NCI-H1417 (cell line): ENCODE measurements at places on chromosomes 3 and 15.

GRCh38 chr15:99729327-99729726 lies 3.9 kb downstream of the LYSMD4 start:
- DNase-seq = no peak

GRCh38 chr3:58994746-58995330 lies 55.0 kb downstream of the CFAP20DC start:
- DNase-seq = peak; percentile 33

DNA sequence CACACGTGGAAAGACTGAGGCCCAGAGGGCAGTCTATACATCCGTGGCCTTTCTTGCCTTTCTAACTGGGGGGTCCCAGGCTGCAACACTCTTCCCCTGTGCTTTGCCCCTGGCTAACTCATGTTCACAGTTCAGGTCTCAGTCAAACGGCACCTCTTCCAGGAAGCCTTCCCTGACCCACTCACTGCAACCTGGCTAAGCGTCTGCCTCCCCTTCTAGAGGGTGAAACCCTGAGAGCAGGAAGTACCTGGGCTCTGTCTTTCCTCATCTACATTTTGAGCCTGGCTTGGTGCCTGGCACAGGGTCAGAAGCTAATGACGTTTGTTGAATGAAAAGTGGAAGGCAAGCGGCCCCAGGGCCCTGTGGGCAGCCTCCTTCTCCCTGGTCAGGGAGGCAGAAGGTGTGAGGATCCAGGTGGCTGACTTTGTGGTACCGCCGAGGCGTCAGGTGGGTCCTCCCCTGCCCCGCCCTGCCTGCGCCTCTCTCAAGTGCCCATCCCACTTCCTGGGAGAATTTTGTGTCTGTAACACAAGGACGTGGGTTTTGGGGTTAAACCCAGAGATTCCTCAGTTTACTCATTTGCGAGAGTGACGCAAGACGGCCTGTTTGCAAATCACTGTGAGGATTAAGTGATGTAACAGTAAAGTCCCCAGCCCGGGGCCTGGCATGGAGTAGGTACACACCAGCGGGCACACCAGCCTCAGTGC lies 32.1 kb downstream of the DNASE1L3 start:
- DNase-seq = no peak

- DNase-seq = peak; percentile 43
These were observed 318.4 kb upstream of the TRIM42 start for GRCh38 chr3:140359233-140359995.

DNA sequence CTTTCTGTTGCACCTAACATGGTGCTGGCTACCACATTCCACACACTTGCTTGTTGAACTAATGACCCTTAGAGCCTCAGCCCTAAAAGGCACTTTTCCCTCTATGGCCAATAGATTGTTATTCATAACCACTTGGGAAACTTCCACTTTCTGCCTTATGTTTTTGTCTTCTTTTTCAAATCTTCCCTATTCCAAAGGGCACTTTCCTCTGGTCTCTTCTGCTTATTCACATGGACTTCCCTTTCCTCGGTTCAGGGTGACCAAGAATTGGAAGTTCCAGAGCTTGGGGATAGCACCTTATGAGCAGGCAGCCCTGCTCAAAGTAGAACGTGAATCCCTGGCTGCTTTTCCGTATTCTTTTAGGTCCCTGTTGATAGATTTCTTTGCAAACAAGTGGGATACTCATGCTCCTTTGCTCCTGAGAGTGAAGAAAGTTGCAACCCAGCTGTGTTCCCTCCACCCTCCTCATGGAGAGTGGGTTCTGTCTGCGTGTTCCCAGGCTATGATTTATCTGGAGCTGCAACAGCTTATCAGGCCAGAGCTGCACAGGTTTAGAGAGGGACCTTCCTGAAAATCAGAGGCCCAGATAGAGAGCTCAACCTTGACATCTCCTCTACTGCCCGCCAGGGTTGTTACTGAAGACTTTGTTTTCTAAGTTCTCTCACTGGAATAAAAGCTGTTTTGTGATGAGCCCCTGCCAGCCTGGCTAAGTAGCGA lies 58.8 kb upstream of the MYZAP start:
- DNase-seq = no peak

DNA sequence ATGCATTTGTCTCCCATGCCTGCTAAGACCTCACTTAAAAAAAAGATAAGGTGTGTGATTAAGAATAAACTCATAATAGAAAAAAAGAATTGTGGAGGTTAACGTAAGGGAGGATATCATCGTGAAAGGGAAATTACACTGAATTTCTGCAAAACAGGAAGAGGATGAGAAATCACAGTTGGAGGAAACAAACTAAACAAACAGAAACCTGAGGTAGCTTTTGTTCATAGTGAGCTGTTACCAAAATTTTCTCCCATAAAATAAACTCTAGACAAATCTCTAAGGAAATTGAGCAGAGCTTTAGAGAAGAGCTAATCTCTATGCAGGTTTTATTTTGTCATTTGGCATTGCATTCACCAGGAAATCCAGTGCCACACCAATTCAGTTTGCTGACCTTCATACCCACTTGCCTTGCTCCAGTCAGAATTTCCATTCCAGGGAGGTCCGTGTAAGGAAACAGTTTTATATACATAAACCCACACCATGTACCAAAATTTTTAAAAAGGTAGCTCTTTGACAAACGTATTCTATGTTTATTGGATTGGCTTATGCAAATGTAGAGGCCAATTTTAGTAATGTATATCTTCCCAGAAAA lies 231.2 kb downstream of the MBNL1 start:
- peak; percentile 12 for DNase-seq

- DNase-seq = peak; percentile 60
These were observed 128.4 kb downstream of the FAM174B start for GRCh38 chr15:92527197-92527596.
